Stimulated activated CD4-positive, alpha-beta T cell treated with anti-CD3 and anti-CD28 coated beads, Interleukin-15, amount 100 ng/mL, for 1 hour (primary cell): ENCODE measurements at places on chromosomes 6 and 20.

DNA sequence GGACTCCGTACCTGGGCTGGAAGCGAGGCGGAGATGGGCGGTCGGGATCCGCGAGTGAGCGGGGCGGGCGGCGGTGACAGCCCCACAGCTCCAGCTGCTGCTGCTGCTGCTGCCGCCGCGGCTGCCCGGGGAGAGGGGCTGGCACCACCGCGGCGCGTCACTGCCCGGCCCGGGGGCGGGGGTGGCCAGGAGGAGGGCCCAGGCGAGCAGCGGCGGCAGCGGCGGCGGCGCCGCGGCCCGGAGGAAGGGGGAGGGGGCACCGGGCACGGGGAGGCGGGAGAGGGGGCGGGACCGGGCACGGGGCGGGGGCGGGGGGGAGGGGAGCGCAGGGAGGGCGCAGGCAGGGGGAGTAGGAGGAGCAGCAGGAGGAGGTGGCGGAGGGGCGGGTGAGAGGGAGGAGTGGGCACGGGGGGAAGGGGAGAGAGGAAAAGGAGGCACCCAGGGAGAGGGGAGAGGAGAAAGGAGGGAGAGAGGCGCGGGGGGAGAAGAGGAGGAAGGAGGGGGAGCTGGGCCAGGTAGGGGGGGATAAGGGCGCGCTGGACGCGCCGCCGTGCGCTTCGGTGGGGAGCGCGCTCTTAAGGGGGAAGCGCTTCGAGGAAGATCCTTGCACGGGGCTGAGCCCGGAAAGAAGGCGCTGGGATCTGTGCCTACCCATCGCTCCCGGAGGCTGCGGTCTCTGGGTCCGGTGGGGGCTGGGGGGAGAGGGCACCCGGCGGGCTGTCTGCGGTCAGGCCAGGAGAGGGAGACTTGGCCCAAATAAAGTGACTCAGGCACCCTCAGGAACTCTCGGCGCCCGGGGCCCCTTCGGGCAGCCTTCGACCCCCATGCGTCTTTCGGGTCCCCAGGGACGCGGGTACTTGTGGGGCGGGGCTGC lies 101.5 kb downstream of the NOL4L start:
- DNase-seq: peak; percentile 53

- DNase-seq: no peak
Observed at GRCh38 chr6:126127659-126128058, 141.3 kb downstream of the TRMT11 start.

DNA sequence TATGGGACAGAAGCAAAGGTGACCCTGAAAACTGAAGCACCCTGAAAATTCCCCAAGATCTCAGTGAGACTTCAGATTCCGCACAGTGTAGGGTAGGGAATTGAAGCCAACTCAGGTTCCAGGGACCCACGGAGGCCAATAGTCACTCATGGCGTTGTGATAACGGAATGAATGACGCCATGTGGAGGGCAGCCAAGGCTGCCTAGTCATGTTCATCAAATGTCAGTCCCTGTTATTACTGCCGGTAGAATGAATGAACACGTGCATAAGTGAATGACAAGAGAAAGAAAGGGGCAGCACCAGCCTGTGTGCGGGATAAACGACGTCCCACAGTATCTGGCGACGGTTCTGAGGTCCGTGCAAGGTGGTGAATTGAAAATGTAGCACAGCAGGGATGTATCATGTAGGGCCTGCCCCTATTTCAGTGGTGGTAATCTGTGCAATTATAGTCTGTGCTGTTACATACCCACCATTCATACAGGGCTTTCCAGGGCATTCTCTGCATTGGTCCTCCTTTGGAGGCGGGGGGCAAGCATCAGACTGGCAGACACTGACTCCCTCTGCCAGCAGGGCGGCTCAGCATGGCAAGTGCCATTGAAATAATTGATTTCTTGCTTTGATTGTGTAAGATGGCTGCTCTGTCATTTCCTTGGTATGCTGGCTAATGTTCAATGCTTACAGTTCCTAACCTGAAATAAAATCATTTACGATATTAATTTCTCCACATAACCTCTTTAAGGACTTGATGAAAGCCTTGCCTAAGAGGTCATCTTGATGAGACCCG lies 386.9 kb downstream of the CDH4 start:
- DNase-seq: no peak

DNA sequence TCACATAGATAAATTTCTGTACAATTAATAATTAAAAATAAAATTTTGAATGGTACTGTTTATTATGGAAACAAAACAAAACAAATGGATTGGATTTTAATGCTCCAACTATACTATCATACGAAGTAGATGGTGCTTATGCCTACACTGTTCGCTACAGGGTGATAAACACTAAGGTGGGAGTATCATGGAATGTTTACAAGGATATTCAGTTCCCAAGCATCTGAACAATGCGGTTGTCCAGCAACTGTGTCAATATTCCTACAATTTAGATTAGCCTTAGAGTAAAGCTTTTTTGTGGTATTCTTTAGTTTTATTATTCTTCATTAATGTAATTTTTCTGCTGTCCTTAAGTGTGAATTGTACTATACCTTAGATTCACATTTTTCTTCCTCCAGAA lies 105.1 kb downstream of the MMS22L start:
- DNase-seq: no peak

DNA sequence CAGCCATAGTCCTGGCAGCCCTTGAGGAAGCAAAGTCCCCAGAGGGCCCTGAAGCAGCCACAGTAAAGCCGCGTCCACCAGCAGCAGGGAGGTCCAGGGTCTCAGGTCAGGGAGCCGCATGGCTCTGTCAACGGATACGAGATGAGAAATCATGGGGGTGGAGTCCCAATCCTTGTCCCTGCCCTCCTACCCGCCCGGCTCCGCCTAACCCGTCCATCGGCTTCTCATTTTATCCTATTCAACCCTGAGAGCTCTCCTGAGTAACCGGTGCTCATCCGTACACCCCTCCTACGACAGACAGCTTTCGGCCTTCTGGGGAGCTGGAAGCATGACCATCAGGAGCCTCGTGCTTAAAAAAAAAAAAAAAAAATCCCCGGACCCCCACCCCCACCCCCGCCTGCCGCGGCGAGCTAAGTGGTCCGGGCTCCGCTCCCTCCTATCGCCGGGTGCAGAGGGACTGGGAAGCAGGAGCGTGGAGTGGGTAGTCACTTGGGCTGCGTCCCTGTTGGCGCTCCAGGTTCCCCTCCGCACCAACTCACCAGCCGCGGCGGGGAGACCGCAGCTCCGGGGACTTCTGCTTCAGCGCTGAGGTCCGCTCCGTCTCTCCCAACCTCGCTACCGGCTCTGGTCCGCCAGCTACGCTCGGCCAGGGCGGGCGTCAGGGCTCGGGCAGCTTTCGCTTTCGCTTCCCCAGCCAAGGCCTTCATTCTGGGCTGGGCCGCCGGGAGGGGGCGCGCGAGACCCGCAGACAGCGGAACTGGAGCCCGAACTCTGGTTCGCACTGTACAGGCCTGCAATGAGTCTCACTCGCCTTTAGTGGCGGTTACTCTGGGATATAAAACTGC lies at the start of gene TAP2:
Gene TAP2, minus strand, starts transcription at position 626 of the 845 bp plus-strand sequence. Its CDS starts 506 bp downstream, at position 120.
- peak; percentile 97 for DNase-seq

GRCh38 chr6:17632934-17633333 lies 32.8 kb downstream of the FAM8A1 start:
- no peak for DNase-seq
